ENCODE measurements at places on chromosomes 1 and 21.

DNA sequence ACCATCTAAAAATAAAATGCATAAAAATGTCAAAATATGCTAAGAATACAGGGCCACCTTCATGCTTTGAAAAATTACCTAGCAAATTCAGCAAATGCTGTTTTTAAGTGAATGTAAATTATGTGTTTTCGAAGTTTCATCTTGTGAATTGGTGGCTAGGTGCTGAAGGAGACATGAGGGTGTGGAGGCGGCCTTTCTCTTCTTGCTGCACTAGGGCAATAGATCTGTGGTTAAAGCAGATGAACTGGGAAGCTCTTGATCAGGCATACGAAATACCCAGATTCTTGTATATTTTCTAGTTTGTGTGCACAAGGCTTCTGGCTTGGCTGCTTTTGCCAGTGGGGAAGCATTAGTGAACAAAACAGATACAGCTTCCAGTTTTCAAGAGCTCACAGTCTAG, 224.5 kb downstream of the ST6GALNAC3 start:
- no peak for DNase-seq

- DNase-seq = no peak
Observed at GRCh38 chr21:34609244-34609932, 5.5 kb downstream of the RCAN1 start.

GRCh38 chr1:23964790-23965740, 5.4 kb downstream of the PNRC2 start:
- DNase-seq = no peak

DNA sequence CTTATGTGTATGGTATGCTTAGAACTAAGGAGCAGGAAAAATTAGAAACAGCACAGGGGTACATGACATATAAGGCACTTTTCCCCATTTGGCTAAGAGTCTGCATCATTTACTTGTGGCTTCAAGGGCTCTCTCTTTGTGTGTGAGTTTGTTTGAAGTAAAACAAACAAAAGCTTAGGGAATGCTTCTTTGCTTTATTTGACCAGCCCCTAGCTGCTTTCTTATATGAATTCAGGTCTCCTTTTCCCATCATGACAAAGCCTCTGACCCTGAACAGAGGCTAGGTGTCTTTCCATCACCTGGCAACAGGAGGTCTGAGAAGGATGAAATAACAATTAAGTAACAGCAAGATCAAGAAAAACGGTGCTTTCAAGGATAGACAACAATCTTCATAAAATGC, 643.8 kb upstream of the ADGRL2 start:
- no peak for DNase-seq

DNA sequence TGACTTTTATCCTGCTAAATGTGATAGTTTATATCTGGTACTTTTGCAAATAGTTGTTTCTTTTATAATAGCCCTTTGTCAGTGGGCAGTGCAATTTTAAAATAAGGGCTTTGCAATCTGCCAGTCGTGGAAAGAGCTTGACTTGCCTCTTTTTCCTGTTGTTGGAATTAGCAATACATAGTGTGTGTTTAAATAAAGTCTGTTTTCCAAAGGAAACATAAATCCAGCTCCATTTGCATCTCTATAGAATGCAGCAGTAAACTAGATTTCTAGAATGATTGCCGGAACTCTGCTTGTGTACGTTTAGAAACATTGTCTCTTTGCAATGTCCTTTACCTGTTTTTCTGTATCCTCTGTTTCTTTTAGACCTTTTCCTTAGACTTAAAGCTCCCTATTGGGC, 33.1 kb downstream of the GABPA start:
- DNase-seq = no peak

DNA sequence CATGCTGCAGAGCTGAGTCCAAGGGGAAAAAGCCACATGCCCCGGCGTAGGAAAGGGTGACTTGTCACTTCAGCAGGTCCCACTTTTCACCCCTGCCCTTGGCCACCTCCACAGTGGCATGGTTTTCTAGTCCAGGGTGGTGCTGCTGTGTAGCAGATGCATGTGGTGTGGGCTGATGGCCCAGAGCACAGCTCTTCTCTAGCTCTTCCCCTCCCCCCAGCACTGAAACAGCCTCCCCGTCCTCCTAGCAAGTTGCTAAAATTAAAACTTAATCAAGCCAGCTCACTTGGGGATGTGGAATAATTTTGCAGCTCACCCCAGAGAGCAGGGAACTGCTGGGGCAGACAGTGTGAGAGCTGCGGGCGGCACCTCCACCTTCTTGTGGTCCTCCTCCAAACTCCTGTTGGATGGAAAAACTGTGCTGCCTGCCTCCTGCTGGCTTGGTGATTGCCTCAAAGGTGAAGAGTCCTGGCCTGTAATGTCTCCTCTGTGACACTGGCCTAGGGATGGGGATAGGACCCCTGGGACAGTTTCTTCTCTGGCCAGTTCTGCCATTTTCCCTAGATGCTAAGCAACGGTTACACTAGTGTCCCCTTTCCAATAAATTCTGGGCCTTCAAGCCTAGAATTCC, 91.6 kb downstream of the RNF220 start:
- DNase-seq = no peak

- DNase-seq = no peak
Observed at GRCh38 chr1:107525145-107525544, 384.3 kb downstream of the NTNG1 start.

DNA sequence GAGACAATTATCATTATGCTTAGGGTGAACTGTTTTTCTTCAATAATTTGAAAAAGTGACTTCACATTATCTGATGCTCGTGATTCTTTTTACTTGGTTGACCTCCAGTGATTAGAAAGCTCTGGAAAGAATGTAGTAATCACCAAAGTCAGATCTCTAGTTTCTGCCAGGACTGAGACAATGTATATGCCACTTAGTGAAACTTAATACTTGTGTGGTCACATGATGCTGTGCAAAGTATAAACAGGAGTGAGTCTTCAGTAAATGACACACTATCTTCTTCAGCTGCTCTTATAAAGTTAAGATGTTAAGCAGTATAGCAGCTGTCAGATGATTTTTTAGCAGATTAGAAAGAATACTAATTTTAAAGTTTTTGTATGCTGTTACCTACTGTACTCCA, 17.2 kb downstream of the VCAM1 start:
- DNase-seq = no peak

DNA sequence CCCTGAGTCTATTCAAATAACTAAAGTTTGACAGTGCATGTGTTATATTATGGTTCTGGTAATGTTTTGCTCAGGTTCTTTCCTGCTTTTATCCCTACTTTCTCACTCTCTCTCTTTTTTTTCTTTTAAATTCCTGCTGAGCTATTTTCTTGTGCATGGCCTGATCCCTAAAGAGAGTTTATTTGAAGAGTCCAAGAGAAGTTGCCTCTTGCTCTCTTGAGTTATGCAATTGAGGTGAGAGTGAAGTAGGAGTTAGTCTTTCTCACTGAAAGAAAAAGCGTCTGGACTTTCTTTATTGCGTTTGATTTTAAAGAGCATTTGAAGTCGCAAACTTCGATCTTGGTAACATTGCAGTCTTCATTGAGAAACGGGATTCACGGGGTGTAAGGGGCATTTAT, 136.2 kb upstream of the RAVER2 start:
- no peak for DNase-seq

DNA sequence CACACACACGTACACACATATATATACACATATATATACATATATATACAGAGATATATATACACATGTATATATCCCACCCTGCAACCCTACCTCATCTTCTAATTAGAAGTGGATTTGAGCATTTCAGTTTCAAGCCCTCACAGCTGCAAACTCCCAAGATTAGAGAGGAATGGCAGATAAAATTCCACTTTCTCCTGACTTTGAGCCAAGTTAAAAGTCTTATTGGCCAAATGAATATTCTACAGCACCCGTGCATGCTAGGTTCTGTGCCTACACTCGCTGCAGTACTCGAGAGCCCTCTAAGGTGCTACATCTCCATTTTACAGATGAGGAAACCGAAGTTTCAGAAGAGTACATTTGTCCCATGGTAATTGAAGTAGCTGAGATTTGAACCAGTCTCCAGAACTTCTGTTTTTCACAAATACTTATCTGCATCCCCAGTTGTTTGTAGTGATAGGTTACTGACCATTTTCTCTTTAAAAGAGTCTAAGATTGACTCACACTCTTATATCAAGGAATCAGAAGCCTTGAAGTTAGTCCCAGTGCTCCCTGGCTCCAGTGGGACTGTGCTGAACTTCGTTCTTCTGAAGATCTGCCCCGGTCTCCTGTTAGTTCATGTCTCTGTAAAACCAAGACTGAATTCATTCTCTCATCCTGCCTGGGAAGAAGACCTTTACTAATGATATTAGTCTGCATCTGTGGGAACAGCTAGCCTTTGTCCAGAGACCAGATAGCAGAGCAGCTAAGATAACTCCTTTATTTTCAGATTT, 292.1 kb downstream of the TM2D1 start:
- DNase-seq = no peak

- DNase-seq = no peak
Observed at GRCh38 chr1:168031627-168032026, 94.8 kb upstream of the MPC2 start.

GRCh38 chr1:225517697-225518096, 89.9 kb upstream of the LBR start:
- DNase-seq = no peak

Data from activated CD4-positive, alpha-beta T cell treated with anti-CD3 and anti-CD28 coated beads for 4 hours (primary cell).